ENCODE measurements at places on chromosomes 2 and 18.

DNA sequence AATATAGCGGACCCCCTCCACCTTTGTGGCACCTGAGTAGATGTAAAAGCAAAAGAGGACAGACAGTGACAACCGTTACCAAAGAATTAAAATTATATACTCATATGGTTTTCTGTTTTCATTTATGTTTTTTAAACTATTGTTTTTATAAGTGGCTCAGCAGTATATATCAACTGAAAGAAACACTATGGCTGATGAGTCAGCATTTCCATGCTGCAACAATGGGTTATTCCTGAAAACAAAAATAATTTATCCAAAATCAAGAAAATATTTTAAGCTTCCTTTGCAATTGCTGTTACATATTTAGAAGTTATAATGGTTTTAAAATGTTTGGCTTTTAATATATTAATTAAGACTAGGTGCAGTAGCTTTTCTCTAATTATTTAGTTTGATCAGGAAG lies 17.7 kb downstream of the MRPS9 start:
- peaks cover 5% of the 10 kb centered on the region for H3K4me1 ChIP-seq
- no peak overlapping the region for H3K4me3 ChIP-seq
- H3K36me3 ChIP-seq: peaks cover 8% of the 10 kb centered on the region
- H3K27me3 ChIP-seq: no peaks in the 10 kb centered on the region

GRCh38 chr2:61426267-61426897 lies 44.5 kb downstream of the USP34 start:
- DNase-seq: peak; percentile 30
- H3K4me3 ChIP-seq: no peak overlapping the region
- H3K27me3 ChIP-seq: no peaks in the 10 kb centered on the region
- H3K36me3 ChIP-seq: no peaks in the 10 kb centered on the region
- H3K27ac ChIP-seq: no peak overlapping the region

- DNase-seq: no peak
- no peaks in the 10 kb centered on the region for H3K27me3 ChIP-seq
- no peak overlapping the region for H3K4me3 ChIP-seq
- H3K4me1 ChIP-seq: no peaks in the 10 kb centered on the region
These were observed 15.0 kb downstream of the TPGS2 start for GRCh38 chr18:36813824-36814223.

DNA sequence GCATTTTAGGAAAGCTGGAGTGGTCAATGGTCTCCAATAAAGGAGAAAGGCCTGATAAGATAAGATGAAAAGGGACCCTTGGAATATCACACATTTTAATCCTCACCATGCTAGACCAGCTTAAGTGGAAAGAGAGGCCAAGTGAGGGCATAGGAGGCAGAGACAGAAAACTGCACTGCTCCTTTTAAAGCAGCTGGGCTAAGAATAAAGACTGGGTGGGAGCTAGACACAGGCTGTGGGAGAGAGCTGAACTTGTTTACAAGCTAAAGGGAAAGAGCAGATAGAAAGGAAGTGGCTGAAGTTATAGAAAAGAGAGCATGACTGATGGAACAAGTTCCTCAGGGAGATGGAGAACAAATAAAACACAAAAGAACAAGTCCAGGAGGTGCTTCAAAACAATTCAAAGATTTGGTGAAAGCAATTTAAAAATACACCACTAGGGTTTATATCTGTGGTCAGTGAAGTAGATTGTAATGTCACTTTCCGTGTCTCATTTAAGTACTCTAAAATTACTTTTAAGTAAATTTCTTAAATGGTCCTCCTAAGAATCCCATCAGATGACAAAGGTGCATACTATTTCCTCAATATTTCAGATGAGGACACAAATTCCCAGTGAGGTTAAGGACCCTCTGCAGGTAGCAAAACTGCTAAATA lies 7.5 kb downstream of the COL5A2 start:
- no peak overlapping the region for H3K4me3 ChIP-seq
- no peak for DNase-seq
- no peaks in the 10 kb centered on the region for H3K4me1 ChIP-seq
- no peaks in the 10 kb centered on the region for H3K27me3 ChIP-seq
- H3K36me3 ChIP-seq: no peaks in the 10 kb centered on the region
